ENCODE measurements at places on chromosomes 5 and 9.

- DNase-seq, result no peak
Observed at GRCh38 chr5:137191179-137191578, 307.9 kb downstream of the SPOCK1 start.

DNA sequence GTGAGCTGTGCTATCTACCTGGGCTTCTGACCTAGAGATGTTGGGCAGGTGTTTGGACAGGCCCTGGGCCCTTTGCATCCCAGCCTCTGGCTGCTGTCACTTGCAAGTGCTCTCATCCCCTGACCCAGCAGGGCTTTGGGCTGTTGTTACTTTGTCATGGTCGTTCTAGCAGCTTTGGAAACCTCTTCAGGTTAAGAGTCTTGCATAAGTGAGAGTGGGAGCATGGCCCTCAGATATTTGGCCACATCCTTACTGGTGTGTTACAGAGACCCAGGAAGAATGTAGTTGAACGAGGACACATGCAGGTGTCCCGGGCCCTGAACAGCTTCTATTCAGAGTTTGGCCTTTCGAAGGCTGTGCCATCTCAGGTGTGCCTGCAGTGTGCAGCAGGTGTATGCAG is 4.5 kb downstream of the TENT4A start:
- no peak for DNase-seq

DNA sequence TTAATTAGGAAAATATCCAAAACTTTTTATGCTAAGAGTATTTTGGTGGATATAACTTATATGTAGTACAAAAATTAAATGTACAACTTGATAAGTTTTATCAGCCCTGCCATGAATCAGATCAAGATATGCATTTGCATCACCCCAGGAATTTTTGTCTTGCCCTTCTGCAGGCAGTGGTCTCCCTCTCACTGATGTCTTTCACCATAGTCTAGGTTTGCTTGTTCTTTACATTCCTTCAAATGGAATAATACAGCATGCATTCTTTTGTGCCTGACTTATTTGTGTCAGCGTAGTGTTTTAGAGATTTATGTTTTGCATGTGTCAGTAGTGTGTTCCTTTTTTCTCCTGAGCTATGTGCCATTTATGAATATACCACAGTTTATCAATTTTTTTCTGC is 36.4 kb downstream of the RNF180 start:
- DNase-seq, result no peak

GRCh38 chr5:117488976-117489500 is 914.4 kb upstream of the SEMA6A start:
- DNase-seq, result no peak

DNA sequence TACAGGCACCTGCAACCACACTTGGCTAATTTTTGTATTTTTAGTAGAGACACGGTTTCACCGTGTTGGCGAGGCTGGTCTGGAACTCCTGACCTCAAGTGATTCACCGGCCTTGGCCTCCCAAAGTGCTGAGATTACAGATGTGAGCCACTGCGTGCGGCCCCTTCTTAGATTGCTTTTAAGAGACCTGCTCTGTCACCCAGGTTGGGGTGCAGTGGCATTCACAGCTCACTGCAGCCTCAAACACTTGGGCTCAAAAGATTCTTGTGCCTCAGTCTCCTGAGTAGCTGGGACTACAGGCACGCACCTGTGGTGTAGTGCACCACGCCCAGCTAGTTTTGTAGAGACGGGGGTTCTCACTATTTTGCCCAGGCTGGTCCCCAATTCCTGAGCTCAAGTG is 11.0 kb downstream of the HSPA9 start:
- no peak for DNase-seq

- no peak for DNase-seq
Observed at GRCh38 chr5:38286002-38286401, 27.6 kb downstream of the EGFLAM start.

DNA sequence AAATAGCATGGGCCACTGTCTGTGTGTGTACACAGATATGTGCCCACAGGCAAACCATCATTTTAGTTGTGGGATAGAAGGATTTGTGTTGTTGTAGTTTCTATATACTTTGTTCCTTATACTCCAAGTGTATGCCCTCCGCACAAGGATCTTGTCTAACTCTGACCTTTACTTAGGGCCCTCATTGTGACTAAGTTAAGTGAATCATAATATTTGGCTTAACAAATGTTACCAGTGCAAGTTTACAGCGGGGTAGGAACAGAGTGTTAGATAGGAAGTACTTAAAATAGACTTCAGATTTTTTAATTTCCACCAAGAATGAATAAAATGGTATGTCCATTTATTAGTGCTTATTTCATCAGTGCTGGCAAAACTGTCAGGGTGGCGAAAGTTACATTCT is 29.5 kb upstream of the CYFIP2 start:
- no peak for DNase-seq

DNA sequence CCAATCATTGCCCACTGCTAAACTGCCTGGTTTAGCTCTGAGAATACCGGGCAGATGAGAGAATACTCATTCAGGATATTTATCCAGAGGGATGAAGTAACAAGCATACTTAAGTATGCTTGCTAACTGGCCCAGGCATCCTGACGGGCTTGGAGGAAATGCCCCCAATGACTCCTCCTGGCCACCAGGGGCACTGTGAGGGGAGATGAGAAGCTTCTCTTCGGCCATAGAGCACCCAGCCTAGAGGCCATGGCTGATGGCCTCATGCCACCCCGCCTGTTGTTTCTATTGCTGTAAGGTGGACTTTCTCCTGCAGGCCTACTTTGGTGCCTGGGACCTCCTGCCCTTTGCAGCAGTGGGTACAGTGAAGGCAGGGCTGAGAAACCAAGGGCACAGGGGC is 134.5 kb upstream of the FSTL4 start:
- DNase-seq, result no peak

GRCh38 chr5:33563983-33564908 is 123.5 kb downstream of the TARS1 start:
- no peak for DNase-seq

GRCh38 chr5:81209869-81210493 is 23.1 kb upstream of the CKMT2 start:
- no peak for DNase-seq

- no peak for DNase-seq
Observed at GRCh38 chr5:174843263-174844250, 119.2 kb downstream of the MSX2 start.

DNA sequence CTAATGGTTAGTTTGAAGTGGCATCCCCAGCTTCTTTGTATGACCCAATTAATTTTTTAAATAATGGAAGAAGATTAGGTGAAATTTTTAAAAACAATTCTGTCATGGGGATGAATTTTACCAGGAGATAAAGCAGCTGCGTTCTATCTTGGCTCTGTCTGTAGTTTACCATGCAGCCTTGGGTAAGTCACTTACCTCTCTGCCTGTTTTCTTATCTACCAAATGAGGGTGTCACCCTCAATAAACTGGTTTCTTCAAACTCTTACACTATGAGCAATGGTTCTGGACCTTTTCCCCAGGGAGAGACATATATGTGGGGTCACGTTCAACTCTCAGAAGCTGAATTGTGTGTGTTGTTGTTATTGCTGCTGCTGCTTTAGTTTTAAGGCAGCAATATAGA is 71.7 kb downstream of the TEX10 start:
- DNase-seq, result no peak

All from activated CD4-positive, alpha-beta T cell treated with anti-CD3 and anti-CD28 coated beads, Interleukin-2, amount 50 U/mL, for 1 hour (primary cell).